ENCODE measurements at places on chromosomes 11 and 22.

GRCh38 chr11:114192841-114193389 lies 103.3 kb upstream of the NNMT start:
- DNase-seq: no peak

GRCh38 chr22:25780673-25781072 lies 38.7 kb downstream of the MYO18B start:
- DNase-seq: no peak

GRCh38 chr11:61666684-61667297 lies 13.4 kb upstream of the DAGLA start:
- DNase-seq: no peak

DNA sequence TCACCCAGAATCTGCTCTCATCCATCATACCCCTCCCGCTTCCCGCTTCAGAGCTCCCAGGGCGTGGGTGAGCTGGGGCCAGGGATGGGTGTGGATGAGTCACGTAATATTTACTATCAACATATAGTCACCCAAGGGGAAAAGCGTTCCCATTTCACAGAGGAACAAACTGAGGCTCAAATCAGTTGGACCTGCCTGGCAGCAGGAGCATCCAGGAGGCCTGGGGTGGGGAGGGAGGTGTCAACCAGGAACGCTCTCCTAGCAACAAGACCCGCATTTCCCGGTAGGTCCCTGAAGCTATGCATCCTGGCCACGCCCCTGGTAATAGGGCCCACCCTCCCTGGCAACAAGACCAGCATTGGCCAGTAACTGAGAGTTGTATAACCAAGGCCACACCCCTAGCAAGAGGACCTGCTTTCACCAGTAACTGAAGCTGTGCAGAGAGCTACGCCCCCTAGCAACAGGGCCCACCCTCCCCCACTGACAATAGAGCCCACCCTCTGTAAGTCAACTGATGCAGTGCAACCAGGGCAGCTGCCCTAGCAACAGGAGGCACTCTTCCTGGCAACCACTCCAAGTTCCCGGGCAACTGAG lies 32.7 kb upstream of the TXNRD2 start:
- no peak for DNase-seq

DNA sequence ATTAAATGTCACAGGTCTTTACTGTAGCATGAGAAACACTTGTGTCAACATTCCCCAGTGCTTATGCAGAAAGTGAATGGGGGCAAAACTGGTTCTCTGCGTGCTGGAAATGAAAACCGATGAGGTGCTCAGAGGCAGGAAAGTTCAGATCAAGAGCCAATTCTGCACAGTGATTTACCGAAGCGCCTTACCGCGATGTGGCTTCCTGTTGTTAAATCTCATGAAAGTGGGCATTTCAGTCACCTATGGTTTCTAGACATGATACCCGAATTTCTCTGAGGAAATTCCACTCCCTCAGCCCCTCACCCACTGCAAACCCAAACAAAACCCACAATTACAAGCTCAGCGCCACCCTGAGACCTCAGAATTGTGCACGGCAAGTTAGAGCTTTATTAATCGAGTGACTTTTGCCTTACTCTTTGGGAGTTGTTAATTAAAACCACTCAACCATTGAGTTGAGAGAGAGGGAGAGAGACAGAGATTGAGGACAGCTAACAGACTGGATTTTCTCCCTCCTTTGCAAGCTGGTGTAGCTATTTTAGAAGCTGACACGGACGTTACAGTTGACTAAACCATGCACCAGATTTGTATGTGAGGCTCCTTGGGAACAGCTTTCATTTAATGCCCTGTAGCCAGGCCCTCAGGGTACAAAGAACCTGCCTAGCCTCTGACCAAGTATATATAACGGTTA lies 196.4 kb downstream of the DBX1 start:
- DNase-seq: no peak

- DNase-seq: no peak
These were observed 18.4 kb downstream of the SPATA19 start for GRCh38 chr11:133826866-133827265.

- no peak for DNase-seq
These were observed 939.7 kb downstream of the DLG2 start for GRCh38 chr11:84687433-84687832.

DNA sequence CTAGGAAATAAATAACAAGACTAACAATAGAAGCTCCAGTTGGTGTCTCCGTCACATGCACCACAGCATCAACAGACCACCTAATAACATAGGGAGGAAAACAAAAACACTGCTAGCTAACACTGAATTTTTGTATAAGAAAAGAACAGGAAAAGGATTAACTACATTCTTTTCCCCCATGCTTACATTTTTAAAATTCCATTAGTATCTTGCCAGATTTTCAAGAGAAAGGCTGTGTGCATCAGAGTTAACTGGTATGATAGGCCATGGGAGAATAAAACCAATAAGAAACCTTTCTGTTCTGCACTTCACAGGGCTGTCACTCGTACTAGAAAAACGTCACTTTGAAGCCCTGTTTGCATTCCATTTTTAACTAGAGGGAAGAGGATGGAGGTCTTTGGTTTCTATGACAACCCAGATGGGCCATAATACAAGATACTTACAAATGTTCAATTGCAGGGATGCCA lies 79.0 kb downstream of the LARGE2 start:
- no peak for DNase-seq

DNA sequence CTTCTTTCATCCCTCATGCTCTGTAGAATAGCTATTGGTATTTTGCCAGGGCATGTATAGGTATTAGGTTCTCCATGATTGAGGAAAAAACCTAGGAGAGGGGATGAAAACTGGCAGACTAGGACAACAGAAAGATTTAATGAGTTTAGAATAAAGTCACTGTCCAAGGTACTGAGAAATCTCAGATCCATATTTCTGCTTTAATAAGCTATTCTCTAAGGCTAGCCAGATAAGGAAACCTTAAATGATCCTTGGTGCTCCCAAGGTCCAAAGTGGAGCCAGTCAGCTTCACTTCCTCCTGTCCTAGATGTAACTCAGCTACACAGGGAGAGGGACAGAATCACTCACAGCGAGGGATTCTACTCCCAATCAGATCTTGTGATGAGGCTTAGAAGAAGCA lies 13.7 kb upstream of the CSNK2A3 start:
- DNase-seq: no peak

DNA sequence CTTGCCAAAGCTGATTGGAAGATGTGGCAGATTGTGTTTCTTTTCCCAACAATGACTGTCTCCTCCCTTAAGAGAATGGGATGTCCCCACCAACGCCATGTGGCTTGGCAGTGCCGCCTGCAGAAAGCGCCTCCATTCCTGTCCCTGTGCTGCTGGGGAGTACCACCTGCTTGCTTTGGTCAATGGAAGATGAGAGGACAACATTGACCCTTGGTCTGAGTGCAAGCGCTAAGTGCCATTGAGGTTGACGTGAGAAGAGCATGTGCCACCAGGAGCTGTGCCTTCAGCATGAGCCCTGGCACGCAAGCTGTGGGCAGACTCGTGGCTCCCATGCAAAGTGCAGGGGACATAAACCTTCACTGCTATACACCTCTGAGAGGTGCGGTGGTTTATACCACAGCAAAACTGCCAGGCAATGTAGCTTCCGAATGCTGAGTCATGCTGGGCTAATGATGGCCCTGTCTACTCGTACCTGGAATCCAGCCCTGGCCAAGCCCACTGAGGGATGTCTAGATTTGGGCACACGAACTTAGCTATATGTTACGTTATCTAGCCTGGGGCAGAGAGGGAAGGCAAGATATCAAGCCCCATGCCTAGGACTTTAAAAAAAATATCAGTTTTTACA lies 41.9 kb downstream of the MYEOV start:
- DNase-seq: no peak

DNA sequence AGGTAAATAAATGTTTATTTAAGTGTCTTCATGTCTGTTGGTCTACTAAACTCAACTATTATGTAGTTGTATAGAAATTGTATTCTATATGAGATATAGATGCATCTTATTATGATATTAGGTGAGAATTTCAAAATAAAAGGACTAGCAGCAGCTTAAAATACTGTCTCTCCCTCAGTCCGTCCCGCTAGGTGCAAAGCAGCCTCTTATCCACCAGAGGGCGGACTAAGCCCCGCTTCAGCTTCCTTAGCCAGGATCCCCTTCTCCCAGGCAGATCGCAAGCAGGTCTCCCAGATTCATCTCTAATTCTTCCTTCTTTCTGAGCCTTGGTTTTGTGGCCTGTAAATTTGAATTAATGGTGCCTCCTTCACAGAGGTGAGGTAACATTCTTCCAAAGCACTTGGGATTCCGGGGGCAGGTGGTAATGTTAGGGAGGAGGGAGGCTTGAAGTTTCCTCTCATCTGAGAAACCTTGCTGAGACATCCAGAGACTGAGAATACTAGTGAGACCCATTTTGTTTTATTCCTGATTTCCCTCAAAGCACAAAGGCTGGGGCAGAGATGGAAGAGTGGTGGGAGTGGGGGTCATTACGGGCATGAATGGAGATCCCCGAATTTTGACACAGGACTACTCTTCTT lies 13.5 kb upstream of the INSC start:
- DNase-seq: no peak

- no peak for DNase-seq
These were observed 53.4 kb downstream of the LIF start for GRCh38 chr22:30193031-30193775.

DNA sequence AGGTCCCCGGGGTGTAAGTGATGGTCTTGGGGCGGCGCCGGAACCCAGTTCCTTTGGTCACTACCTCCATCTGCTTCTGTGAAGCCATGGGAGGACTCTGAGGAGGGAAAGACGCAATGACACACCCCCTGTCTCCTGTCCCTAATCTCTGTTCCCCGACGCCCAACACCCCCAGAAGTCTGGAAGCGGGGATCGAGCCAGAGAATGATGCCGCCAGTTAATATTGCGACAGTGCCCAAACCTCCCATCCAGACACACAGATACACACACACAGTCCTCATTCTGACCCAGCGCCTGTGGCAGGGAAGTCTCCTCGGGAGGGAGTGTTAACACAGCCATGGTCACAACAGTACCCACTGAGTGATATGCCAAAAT lies 352 bp downstream of the C22orf23 start:
- no peak for DNase-seq

DNA sequence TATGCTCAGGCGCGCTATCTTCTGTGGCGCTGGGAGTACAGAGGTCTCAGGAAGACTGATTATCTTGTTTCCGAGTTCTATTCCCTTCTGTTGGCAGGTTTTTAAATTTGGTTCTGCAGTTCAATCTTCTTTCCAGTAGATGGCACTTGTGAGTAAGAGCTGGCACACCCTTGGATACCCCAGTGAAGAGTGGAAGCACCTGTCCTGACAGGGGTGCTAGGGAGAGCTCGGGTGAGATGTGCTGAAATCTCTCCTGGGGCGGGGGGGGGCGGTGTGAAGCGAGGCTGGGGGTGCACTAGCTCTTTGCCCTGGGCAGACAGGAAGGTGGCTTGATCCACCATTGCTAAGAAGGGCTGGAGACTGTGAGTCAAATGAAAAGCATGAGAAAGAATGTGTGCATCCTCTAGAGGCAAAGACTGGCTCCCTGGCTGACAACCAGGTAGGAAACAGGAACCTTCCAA lies 679.9 kb upstream of the CCDC179 start:
- DNase-seq: no peak

DNA sequence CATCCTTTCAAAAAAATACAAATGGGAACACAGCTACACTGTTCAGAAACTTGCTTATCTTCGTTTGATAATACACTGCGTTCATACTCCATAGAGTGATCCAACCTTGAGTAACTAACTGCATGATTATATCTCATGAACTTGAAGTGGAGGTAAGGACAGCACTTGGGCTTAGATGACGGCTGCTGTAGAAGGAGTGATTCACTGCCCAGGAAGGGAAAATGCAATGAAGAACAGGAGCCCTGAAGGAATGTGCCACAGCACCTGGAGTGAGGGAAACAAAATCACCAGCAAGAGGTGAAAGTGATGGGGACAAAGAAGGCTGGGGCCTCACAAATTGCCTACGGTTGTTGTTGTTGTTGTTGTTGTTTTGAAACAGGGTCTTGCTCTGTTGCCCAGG lies 44.1 kb upstream of the SC5D start:
- DNase-seq: no peak

DNA sequence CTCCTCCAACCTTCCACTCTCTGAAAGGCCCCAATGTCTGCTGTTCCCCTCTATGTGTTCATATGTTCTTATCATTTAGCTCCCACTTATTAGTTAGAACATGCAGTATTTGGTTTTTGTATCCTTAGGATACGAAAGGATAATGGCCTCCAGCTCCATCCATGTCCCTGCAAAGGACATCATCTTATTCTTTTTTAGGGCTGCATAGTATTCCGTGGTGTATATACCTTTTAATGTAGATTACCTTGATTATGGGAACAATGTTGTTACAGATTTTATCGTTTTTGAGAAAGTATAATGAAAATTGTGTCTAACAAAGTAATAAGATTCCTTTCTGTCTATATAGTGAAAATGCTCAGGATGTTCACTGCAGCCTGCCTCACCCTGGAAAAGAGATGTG lies 16.0 kb upstream of the CAVIN3 start:
- DNase-seq: no peak
